ENCODE measurements at places on chromosomes 1 and 21.

DNA sequence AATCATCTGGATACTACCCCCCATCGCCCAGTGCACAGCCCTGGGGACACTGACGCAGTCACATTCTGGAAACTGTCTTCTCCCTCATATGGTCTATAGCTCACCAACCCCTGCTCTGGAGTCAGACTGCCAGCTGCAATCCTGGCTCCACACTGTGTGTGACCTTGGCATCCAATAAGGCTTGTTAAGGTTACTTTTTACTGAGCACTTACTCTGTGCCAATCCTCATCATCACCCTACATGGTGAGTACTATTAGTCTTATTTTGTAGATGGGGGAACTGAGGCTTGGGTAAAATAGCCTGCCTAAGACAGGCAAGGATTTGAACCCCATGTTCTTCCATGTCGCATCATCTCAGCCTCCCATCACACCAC is 34.9 kb downstream of the AHDC1 start:
- DNase-seq, result no peak

DNA sequence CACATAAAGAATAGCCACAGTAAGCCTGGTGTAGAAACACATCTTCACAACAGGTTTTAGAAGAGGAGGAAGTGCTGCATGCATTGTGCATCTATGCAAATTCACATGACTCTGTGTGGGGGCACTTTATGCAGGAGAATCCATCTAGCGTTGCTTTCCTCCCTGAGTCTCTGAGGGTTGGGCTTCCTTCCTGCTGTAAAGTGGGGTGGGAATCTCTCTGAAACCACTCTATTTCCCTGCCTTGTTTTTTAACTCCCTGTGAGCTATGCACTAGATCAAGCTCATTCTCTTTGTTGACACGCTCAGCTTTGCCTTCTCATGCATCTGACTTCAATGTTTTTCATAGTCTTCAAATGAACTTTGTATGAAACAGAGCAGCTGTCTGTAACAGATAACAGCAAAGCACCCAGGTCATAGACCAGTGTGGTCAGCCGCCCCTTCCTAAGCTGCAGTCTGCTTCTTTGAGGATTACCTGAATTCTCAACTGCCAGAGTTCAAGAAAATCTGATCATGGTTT is 102.7 kb upstream of the DPH5 start:
- DNase-seq, result no peak

- no peak for DNase-seq
These were observed 242.8 kb downstream of the DISC1 start for GRCh38 chr1:231869364-231869763.

GRCh38 chr1:24540906-24541710 is 14.8 kb upstream of the NCMAP start:
- no peak for DNase-seq

DNA sequence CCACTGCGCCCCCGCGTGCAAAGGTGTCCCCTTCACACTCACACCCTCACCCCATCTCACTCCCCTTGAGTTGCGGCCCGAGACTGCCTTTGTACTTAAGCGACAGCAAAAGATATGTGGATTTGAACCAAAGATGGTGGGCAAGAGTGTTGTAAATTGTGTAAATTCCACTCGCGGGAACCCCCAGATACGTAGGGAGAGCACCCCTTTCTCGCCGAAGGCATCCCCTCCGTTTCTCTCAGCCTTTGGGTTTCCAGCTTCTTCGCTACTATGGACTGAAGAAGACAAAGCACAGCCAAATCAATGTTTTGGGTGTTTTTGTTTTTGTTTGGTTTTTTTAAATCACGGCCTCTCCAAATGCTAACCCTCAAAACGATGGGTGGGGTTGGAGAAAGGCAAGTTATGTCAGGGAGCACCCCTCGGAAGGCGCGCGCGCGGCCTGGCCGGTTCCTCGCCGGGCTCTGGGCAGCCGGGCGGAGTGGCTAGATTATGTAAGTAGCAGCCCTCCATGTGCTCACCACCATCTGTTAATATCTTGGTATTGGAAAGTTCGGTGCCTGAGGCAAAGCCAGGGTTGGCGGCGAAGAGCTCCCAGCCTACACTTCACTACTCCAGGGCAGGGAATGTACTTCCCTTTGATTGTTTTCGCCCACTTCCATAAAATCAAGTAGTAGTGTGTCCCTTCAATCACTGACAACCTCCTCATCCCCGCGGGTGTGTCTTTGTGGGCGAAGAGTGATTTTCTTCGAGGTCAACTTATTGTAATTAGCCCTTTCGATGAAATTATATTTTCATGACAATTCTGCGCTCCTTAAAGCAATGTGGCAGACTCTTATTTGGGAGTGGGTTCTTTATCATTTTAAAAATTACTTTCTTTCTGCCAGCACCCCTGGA is 4.0 kb upstream of the PROX1 start:
- DNase-seq, result no peak

- peak; percentile 64 for DNase-seq
These were observed 913 bp upstream of the S1PR1 start for GRCh38 chr1:101235696-101236515.

DNA sequence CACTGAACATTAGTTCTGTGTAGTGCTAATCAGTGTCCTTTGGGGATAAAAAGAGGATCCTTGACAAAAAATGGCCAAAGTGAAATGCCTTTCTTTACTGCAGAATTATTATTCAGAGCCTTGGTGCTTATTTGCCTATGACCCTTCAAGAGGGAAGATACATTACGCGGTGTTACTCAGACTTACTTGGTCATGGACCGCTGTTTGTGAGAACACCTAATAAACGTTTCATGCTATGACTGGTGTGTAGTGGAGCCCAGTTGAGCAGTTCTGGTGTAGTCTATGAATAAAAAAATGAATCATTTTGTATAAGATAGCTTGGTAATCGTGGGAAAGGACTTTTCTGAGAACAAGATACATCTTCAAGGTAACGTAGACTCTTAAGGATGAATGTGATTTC is 8.3 kb downstream of the NFYC start:
- no peak for DNase-seq

DNA sequence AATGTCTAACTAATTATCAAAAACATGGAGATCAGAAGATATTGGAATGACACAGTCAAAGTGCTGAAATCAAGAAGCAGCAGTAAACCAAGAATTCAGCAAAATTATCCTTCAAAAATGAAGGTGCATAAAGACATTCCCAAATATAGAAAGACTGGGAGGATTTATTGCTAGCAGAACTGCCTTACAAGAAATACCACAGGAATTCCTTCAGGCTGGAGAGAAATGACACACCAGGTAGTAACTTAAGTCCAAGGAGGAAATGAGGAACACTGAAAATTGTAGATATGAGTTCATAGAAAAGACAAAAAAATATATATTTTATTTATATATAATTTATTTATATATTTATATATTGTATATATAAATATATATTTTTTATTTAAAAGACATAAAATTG is 217.2 kb downstream of the RPS6KC1 start:
- no peak for DNase-seq

- DNase-seq, result no peak
These were observed 10.1 kb downstream of the RBP7 start for GRCh38 chr1:10007169-10007568.

DNA sequence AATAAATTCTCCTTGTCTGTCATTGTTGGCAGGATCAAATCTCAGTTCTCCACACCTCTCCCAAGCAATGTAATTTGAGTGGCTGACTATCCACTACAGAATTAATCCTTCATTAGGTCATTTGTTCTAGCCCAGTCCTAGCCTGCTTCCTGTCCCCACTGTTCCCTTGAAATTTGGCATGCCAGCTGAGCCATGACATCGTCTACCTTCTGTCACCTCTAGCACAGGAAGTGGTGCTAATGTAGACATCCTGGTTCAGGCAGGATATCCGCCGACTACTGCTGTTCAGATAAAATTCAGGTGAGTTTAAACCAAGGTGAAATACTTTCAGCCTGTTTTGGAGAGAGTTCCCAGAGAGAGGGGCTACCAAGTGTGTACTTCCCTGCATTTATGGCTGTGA is 5.9 kb downstream of the CHRM3 start:
- DNase-seq, result no peak

GRCh38 chr1:62210960-62211359 is 16.3 kb downstream of the L1TD1 start:
- no peak for DNase-seq

DNA sequence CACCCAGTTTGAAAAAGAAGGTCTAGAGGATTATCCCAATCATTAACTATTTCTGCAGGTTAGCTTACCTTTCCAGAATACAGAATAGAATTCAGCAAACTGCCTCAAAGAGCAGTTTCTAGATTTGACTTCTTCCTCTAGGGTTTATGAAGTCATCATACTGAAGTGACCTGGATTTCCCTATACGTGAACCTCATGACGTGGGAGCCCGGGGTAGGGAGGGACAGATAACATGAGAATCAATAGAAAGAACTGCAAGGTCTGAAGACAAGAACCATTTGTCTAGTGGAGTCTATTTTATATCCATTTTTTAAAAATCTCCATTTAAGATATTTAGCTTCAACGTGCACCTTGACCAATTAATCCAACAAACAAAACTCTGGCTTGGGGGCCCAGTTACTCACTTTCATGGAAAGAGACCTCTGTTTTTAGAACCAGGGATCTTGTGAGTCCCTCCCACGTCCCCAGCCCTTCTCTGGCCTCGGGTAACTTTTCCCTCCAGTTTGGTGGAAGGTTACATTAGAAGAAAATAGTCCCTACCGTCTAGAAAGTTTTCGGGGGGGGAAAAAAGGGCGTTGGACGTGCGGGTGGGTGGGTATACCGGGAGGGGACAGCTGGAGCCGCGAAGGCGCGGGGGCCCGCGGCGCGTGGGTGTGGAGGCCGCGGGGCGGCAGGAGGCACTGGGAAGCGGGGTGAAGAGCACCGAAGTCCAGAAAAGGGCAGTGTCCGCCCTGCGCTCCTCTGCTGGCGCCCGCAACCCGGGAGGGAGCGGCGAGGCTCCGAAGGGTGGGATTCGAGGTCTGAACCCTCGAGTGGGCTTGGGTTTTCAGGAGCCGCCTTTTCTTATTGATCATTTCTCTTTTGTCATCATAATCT is 13.8 kb upstream of the POGZ start:
- no peak for DNase-seq

DNA sequence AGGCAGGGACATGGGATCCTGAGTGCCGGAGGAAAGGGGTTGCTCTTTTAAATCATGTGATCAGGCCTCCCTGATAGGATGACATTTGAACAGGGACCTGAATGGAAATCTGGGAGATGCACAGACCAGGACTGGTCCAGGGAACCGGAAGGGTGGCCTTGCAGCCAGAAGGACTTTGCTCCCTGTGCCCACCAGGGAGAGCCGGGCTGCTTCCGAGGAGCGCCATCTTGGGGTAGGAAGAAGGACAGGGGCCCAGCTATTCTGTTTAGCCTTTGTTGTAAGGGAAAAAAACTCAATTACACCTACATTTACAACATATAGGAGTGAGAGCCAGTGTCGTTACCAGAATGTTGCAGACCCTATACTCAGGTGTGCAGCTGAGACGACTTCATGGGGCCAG is 5.5 kb downstream of the KLHDC7A start:
- no peak for DNase-seq

- no peak for DNase-seq
These were observed 3.3 kb upstream of the RPS6KA1 start for GRCh38 chr1:26526287-26526686.

GRCh38 chr21:28127175-28127785 is 865.4 kb downstream of the LTN1 start:
- no peak for DNase-seq

- no peak for DNase-seq
These were observed 110.8 kb upstream of the BRINP3 start for GRCh38 chr1:190588424-190588823.

GRCh38 chr1:230326971-230327891 is 98.9 kb downstream of the PGBD5 start:
- DNase-seq, result no peak

- DNase-seq, result no peak
These were observed 10.8 kb downstream of the SLC45A3 start for GRCh38 chr1:205669341-205670149.

GRCh38 chr1:234315588-234315987 is 57.7 kb upstream of the COA6 start:
- no peak for DNase-seq

DNA sequence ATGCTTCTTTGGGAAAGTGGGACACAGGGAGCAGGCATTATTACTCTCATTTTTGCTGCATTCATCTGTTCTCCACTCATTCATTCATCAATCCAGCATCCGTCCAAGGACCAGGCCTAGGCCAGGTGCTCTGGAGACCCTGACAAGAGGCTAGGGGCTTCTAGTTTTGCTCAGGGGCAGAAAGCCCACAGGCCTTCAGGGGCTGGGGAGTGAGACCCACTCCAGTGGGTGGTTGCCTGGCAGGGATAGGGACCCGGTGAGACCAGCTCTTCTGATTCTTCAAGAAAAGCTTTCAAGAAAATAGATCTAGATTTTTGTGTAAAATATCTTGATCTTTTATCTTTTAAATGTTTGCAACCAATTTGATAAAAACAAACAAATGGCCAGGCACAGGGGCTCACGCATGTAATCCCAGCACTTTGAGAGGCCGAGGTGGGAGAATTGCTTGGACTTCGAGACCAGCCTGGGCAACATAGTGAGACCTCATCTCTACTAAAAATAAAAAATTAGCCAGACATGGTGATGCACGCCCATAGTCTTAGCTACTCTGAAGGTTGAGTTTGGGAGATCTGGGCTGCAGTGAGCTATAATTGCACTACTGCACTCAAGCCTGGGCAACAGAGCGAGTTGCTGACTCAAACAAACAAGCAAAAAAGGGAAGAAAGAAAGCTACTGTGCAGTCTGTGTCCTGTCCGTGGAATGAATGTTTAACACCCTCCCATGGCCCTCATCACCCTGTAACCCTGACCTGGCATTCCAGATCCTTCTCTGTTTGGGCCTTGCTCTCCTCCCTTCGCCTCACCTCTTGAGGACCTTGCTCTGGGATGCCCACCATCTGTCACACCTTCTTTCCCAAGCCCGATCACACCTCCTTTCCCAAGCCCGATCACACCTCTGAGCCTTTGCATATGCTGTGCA is 17.3 kb upstream of the LRP8 start:
- DNase-seq, result no peak

GRCh38 chr1:217272385-217272784 is 358.5 kb downstream of the GPATCH2 start:
- DNase-seq, result no peak

DNA sequence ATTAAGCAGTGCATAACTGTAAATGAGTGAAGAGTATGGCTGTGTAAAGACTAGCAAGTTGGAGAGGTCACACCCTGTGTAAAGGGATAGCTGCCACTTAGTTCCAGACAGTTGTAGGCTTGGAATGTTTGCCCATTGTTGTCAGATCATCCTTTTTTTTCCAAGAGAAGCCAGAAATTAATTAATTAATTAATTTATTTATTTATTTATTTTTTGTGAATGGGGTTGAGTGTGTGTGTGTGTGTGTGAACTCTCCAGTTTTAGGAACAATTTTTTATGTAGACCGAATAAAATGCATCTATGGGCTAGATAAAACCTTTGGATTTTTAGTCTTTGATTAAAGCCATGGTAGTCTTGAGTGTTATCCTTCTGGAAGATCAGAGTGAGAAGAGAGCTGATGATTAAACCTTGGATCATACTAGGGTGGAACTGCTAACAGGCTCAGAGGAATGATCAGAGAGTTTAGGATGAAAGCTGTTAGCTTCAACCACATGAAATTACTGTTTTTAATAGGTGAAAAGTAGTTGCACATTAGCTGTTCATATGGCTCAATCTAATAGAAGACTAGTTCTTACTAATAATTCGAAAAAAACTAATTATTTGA is 58.4 kb downstream of the OSBPL9 start:
- no peak for DNase-seq

Measured in amygdala (tissue), 56 donors.